A549 treated with RU486 at 1 μM for 4 hours (cell line): ENCODE measurements at places on chromosomes 2 and 18. TPM values are rescaled to one million over a fixed set of nuclear protein-coding genes. Genes with fewer than 3 reads are reported as not detected.

The PROKR1 gene
- not detected in 5 replicates for total RNA-seq

The BAZ2B gene
- 5.5 to 14.4 TPM (median 10.1 TPM) in 5 replicates for total RNA-seq

The RAB31 gene
- 22.1 to 33.5 TPM (median 28.0 TPM) in 5 replicates for total RNA-seq

The GRHL1 gene
- 0.73 to 2.7 TPM (median 1.2 TPM) in 5 replicates for total RNA-seq

The EFEMP1 gene
- total RNA-seq: 31.1 to 51.4 TPM (median 40.9 TPM) in 5 replicates

The SPATA3 gene
- not detected in 5 replicates for total RNA-seq

The ADCY3 gene
- 68.6 to 82.8 TPM (median 76.2 TPM) in 5 replicates for total RNA-seq

The COLEC12 gene
- 0.02 to 0.05 TPM (median 0.05 TPM) in 3 of 5 replicates, not detected in the others for total RNA-seq

The HOXD13 gene
- 0.15 to 0.29 TPM (median 0.16 TPM) in 5 replicates for total RNA-seq

The ACMSD gene
- not detected in 5 replicates for total RNA-seq

The LRRTM1 gene
- not detected in 5 replicates for total RNA-seq

The NHEJ1 gene
- 13.7 to 18.3 TPM (median 15.2 TPM) in 5 replicates for total RNA-seq

The GPR45 gene
- not detected in 5 replicates for total RNA-seq

The SLC16A14 gene
- total RNA-seq: 0.87 to 1.7 TPM (median 1.1 TPM) in 5 replicates

The TNFAIP6 gene
- total RNA-seq: 1.3 to 2.0 TPM (median 1.7 TPM) in 5 replicates

The ANKRD30BL gene
- not detected in 5 replicates for total RNA-seq

The EGR4 gene
- 0.17 to 0.37 TPM (median 0.27 TPM) in 5 replicates for total RNA-seq

The ADAM23 gene
- 8.5 to 11.2 TPM (median 9.6 TPM) in 5 replicates for total RNA-seq

The RIT2 gene
- total RNA-seq: not detected in 5 replicates

The CROCC2 gene
- not detected in 5 replicates for total RNA-seq

The SCTR gene
- total RNA-seq: not detected in 5 replicates

The C2orf81 gene
- total RNA-seq: 1.9 to 3.5 TPM (median 3.2 TPM) in 5 replicates

The LRP1B gene
- 0.01 TPM in 1 of 5 replicates, not detected in the others for total RNA-seq

The STK11IP gene
- total RNA-seq: 13.4 to 20.4 TPM (median 16.7 TPM) in 5 replicates

The STON1 gene
- 0.30 to 0.50 TPM (median 0.44 TPM) in 5 replicates for total RNA-seq

The UGT1A1 gene
- total RNA-seq: 0.66 to 1.2 TPM (median 0.83 TPM) in 5 replicates

The CENPO gene
- total RNA-seq: 43.2 to 55.2 TPM (median 47.0 TPM) in 5 replicates

The DYNAP gene
- not detected in 5 replicates for total RNA-seq

The OSBPL6 gene
- 5.7 to 8.7 TPM (median 7.0 TPM) in 5 replicates for total RNA-seq

The ABCB11 gene
- 0.02 to 0.31 TPM (median 0.05 TPM) in 3 of 5 replicates, not detected in the others for total RNA-seq

The CFAP65 gene
- 0.05 to 0.32 TPM (median 0.16 TPM) in 5 replicates for total RNA-seq

The GALNT3 gene
- not detected in 5 replicates for total RNA-seq

The BCL11A gene
- 0.31 to 0.54 TPM (median 0.37 TPM) in 3 of 5 replicates, not detected in the others for total RNA-seq

The CRYGD gene
- total RNA-seq: not detected in 5 replicates

The ALMS1 gene
- total RNA-seq: 9.8 to 10.6 TPM (median 10.6 TPM) in 5 replicates

The CD8B gene
- total RNA-seq: not detected in 5 replicates

The DGKD gene
- total RNA-seq: 72.5 to 104 TPM (median 88.6 TPM) in 5 replicates

The MC4R gene
- not detected in 5 replicates for total RNA-seq

The CREG2 gene
- 5.5 to 10.0 TPM (median 8.8 TPM) in 5 replicates for total RNA-seq

The PCGF1 gene
- 30.2 to 41.4 TPM (median 31.4 TPM) in 5 replicates for total RNA-seq

The PAX8 gene
- total RNA-seq: 0.54 to 1.2 TPM (median 1.1 TPM) in 5 replicates

The PSTPIP2 gene
- total RNA-seq: 0.23 to 0.40 TPM (median 0.31 TPM) in 5 replicates

The VWA3B gene
- total RNA-seq: 0.51 to 0.77 TPM (median 0.62 TPM) in 3 of 5 replicates, not detected in the others

The ZC3H8 gene
- total RNA-seq: 13.7 to 17.7 TPM (median 16.3 TPM) in 5 replicates

The AQP12B gene
- total RNA-seq: not detected in 5 replicates

The SAG gene
- total RNA-seq: not detected in 5 replicates

The UGT1A10 gene
- 0.15 to 0.17 TPM in 2 of 5 replicates, not detected in the others for total RNA-seq

The POU3F3 gene
- 0.02 to 0.06 TPM in 2 of 5 replicates, not detected in the others for total RNA-seq

The STARD6 gene
- total RNA-seq: not detected in 5 replicates

The CIDEA gene
- total RNA-seq: not detected in 5 replicates

The SOWAHC gene
- total RNA-seq: 8.4 to 18.4 TPM (median 17.2 TPM) in 5 replicates

The SPOPL gene
- total RNA-seq: 6.5 to 10.3 TPM (median 8.6 TPM) in 5 replicates

The RNF152 gene
- total RNA-seq: 0.01 to 0.15 TPM in 2 of 5 replicates, not detected in the others

The CABYR gene
- total RNA-seq: 10.6 to 18.7 TPM (median 12.3 TPM) in 5 replicates

The SH3RF3 gene
- total RNA-seq: 0.25 to 0.52 TPM (median 0.38 TPM) in 5 replicates

The FTCDNL1 gene
- 1.8 to 2.8 TPM (median 2.5 TPM) in 5 replicates for total RNA-seq

The STEAP3 gene
- 34.1 to 46.9 TPM (median 41.3 TPM) in 5 replicates for total RNA-seq

The MAPRE3 gene
- 12.3 to 16.4 TPM (median 14.0 TPM) in 5 replicates for total RNA-seq

The AFG3L2 gene
- total RNA-seq: 37.8 to 54.2 TPM (median 38.1 TPM) in 5 replicates
